ENCODE measurements at places on chromosomes 1 and 21.

- no peak overlapping the region for H3K27ac ChIP-seq
- H3K36me3 ChIP-seq = no peaks in the 10 kb centered on the region
- H3K4me1 ChIP-seq = no peaks in the 10 kb centered on the region
- no peak for DNase-seq
These were observed 187.6 kb downstream of the LRRC40 start for GRCh38 chr1:70017770-70018169.

DNA sequence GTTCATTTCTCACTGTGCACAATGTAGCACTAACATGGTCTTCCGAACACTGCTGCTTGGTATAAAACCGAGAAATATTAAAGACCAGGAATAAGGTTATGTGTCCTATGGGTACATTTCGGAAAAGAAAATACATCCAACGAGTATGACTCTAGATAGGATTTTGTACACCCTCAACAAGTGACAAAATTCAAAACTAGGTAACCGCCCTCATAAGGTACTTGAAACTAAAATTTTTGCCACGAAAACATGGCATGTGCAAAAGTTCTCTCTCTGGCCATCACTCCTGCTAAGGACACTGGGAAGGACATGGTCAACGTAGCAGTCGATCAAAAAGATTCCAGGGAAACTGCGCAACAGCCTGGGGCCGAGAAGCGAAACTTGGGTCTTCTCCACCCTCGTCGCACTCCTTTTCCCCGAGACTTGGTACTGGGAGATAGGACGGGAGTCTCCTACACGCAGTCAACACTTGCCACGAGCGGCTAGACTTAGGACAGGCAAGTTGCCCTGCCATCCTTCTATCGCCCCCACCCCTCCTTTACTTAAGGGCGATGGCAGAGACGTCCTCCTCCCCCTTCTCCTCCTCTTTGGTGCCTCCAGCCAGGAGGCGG, 338 bp upstream of the TOR1AIP1 start:
- H3K36me3 ChIP-seq = peaks cover 14% of the 10 kb centered on the region
- peaks cover 31% of the 10 kb centered on the region for H3K4me1 ChIP-seq
- no peaks in the 10 kb centered on the region for H3K27me3 ChIP-seq
- H3K4me3 ChIP-seq = peak overlapping the region; percentile 94
- peak overlapping the region; percentile 99 for H3K27ac ChIP-seq
- no peak for DNase-seq

GRCh38 chr1:19825298-19825697, 10.2 kb upstream of the RNF186 start:
- no peak overlapping the region for H3K4me3 ChIP-seq
- H3K36me3 ChIP-seq = no peaks in the 10 kb centered on the region
- no peak for DNase-seq
- peaks cover 17% of the 10 kb centered on the region for H3K27me3 ChIP-seq
- H3K4me1 ChIP-seq = peaks cover 4% of the 10 kb centered on the region

DNA sequence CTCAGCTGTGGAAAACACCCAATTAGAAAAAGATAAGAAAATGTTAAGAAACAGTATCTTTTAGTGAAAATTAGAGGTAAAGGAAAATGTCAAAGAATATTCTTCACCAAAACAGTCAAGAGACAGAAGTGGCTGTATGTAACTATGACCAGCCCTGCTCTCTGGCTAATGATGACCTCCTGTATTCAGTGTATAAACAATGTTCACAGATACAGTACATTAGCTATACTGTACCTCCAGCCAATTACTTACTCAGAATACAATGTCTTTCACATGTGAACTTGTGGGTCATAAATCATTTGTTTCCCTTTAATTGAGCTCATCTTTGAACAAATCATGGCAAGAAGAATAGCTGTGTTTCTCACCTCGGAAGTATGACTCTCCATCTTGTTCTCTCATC, 432.0 kb downstream of the LMO4 start:
- no peak overlapping the region for H3K4me3 ChIP-seq
- no peak overlapping the region for H3K27ac ChIP-seq
- H3K36me3 ChIP-seq = no peaks in the 10 kb centered on the region
- no peak for DNase-seq
- H3K27me3 ChIP-seq = peaks cover 2% of the 10 kb centered on the region

DNA sequence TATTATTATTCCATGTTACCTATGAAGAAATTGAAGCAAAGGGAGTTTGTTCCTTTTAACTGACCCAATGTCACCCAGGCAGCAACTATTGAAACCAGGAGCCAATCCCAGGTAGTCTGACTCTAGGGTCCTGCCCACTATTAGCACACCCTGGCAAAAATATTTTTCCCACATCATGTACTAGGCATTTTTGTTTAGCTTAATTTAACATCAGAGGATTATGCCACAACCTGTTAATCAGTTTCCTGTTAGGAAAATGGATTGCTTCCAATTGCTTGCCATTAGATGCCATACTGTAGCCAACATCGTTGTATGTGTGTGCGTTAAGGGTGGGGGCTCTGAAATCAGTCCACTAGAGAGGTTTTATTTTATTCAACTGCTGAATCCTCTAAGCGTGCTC, 281.1 kb downstream of the DNM3 start:
- peaks cover 10% of the 10 kb centered on the region for H3K36me3 ChIP-seq
- no peak for DNase-seq
- H3K4me1 ChIP-seq = peaks cover 18% of the 10 kb centered on the region
- no peaks in the 10 kb centered on the region for H3K27me3 ChIP-seq

DNA sequence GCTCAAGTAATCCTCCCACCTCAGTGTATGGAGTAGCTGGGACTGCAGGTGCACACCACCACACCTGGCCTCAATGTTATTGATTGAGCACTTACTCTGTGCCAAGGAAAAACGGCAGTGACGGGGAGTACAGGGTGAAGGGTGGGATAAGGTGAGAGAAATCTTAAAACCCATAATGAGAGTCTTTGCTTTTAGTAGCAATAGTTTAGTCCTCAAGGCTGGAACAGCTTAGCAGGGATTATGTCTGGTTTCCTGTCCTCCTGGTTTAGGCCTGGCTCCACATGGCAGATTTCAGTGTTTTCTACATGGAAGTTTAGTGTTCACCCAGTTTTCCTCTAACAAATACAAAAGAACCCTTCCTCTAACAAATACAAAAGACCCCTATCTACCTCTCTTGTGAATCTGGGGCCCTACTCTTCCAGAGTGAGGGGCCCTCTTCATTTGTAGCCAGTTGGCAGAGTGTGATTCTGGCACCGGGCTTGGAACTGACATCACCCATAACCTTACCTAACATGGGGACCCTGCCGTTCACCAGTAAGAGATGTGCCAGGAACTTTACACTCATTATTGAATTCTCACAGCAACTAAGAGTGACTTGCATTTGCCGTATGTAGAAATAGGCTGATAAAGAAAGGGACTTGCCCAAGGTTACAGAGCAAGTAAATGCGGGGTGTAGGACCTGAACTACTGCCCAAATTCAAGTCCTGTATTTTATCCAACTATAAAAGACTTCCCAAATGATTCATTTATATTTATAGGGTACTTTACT, 6.9 kb downstream of the ZNF691 start:
- H3K4me3 ChIP-seq = no peak overlapping the region
- no peaks in the 10 kb centered on the region for H3K27me3 ChIP-seq
- DNase-seq = no peak
- peaks cover 9% of the 10 kb centered on the region for H3K4me1 ChIP-seq
- no peak overlapping the region for H3K27ac ChIP-seq

- peak overlapping the region; percentile 30 for H3K27ac ChIP-seq
- no peak for DNase-seq
- H3K4me1 ChIP-seq = peaks cover 6% of the 10 kb centered on the region
- H3K36me3 ChIP-seq = no peaks in the 10 kb centered on the region
- peak overlapping the region; percentile 39 for H3K4me3 ChIP-seq
- H3K27me3 ChIP-seq = no peaks in the 10 kb centered on the region
These were observed 8.0 kb upstream of the RLF start for GRCh38 chr1:40153073-40153770.

- H3K36me3 ChIP-seq = no peaks in the 10 kb centered on the region
- H3K4me3 ChIP-seq = no peak overlapping the region
- H3K27me3 ChIP-seq = peaks cover 21% of the 10 kb centered on the region
These were observed 30.0 kb upstream of the HMCN1 start for GRCh38 chr1:185704181-185704580.

GRCh38 chr21:36854391-36854790, 112.1 kb downstream of the HLCS start:
- peaks cover 13% of the 10 kb centered on the region for H3K4me1 ChIP-seq
- H3K27ac ChIP-seq = no peak overlapping the region
- no peak overlapping the region for H3K4me3 ChIP-seq
- DNase-seq = no peak
- no peaks in the 10 kb centered on the region for H3K27me3 ChIP-seq

DNA sequence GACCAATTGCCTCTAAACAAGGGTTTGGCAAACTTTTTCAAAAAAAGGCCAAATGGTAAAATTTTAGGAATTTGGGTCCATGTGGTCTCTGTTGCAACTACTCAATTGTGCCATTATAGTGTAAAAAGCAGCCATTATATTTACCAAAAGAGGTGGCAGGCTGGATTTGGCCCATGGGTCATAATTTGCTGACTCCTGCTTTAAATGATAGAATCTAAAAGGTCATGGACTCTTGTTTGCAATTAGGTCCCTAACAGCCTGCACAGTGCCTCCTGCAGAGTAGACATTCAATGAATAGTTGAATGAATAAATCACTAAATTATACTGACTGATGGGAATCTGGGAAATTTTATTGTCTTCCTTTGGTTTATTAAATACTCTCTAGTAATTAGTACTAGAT, 6.2 kb downstream of the BECN2 start:
- H3K36me3 ChIP-seq = no peaks in the 10 kb centered on the region
- no peak overlapping the region for H3K27ac ChIP-seq
- H3K4me3 ChIP-seq = no peak overlapping the region
- no peaks in the 10 kb centered on the region for H3K4me1 ChIP-seq

DNA sequence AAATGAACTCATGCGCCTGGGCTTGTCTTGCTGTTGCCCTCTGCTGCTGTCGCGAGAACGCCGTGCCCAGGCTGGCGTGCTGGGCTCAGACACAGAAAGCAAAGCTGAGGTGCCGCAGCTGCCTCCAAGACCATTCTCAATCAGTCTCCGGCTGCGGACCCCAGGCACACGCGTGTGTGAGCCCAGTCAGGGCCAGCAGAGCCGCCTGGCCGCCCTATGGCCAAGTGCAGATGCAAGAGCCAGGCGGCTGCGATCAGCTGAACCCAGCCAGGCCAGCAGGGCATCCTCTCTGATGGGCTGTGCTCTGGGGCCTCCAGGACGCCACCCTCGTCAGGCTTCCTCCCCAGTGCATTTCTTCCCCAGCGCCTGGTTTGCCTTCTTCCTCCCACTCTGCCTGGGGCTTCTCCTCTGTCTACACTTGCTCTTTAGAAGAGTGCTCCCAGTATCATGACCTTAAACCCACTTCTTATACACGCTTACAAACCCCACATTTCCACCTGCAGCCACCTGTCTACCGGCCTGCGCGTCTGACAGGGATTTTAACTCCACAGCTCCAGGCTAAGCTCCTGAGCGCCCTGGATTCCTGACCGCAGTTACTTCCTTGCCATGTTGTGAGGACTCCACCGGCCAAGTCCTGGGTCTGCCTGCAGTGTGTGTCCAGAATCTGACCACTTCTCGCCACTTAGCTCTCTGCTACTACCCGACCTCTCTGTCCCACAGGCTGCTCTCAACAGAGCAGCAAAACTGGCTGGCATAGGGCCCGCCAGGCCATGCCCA, 21.7 kb upstream of the LRRC47 start:
- H3K4me3 ChIP-seq = no peak overlapping the region
- peak overlapping the region; percentile 21 for H3K27ac ChIP-seq
- DNase-seq = no peak
- H3K4me1 ChIP-seq = no peaks in the 10 kb centered on the region

DNA sequence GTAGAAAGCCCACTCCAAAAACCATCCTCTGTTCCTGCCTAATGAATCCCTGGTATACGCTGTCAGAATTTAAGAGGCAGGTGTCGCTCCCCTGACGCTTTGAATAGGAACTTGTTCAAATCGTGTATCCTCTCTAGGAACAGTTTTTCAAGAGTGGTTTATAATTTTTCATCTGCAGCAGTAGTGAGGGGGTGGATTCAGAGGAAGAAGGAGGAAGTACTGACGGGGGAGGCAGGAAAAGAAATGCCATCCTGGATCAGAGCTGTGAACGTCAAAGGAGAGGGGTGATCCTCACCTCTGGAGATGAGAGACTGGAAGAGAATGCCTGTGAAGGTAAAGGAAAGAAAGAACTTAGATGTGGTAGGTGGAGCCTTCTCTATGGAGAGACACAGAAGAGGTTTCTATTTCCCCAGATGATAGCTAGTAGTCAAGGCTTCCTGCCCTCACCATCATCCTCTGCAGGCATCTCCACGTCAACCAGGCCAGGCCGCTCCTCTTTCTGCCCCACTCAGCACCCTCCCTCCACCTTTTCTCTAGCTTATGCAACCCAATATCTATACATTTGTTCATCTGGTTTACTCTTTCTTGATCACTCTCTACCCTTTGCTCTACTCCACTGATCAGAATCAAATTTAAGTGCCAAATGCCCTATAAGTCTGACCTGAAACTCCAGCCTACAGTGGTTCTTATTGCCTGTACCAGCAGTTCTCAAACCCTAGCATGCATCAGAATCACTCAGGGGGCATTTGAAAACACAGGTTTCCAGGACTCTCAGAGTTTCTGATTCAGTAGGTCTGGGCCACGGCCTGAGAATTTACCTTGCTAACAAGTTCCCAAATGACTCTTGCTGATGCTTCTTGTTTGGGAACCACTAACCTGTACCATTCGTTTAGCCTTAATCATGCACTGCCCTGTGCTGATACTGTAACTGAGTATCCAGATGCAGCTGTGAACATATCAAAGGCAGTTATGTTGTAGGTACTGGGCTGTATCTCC, 13.1 kb upstream of the BCL9 start:
- H3K4me1 ChIP-seq = peaks cover 1% of the 10 kb centered on the region
- no peak overlapping the region for H3K27ac ChIP-seq
- H3K4me3 ChIP-seq = no peak overlapping the region
- DNase-seq = no peak
- H3K36me3 ChIP-seq = no peaks in the 10 kb centered on the region

All from activated naive CD8-positive, alpha-beta T cell treated with anti-CD3 and anti-CD28 coated beads, Interleukin-2, amount 10 ng/mL, durations not matched to agents 7 days and 5 days (primary cell).